Stimulated activated CD8-positive, alpha-beta memory T cell treated with anti-CD3 and anti-CD28 coated beads, Interleukin-2, amount 100 ng/mL, for 1 hour (primary cell): ENCODE measurements at places on chromosomes 7 and 10.

DNA sequence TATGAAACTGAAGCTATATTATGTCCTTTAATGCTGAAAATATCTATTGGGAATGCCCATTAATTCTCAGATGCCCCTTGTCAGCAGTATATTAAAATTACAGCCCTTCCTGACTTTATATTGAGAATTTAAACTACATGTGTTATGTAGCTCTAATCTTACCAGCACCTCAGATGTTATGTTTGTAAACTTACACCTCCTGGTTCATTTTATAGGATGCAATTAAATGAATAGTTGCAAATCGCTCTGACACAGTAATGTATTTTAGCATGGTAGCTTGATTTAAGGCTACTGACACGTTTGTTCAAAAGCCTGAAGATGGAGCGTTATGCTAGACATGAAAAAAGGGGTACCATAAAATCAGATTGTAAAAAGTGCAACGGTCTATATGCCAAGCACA, 35.0 kb upstream of the MET start:
- no peak for DNase-seq

DNA sequence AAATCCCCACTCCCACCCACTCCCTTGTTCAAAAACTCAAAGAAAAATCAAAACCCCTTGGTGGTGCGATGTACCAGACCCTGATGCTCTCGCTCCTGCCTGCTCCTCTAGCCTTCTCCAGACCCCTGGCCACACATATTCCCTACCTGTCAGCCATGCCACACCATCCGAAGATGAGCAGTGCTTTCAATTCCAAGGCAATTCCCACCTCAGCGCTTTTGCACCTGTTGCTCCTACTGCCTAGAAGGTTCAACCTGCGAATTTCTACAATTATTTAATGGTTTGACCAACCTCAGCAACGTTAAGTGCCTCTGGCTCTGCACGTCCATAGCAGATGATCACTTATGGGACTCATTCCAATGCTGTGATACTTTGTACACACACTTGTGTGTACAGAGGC, 11.1 kb downstream of the SLC16A12 start:
- DNase-seq: no peak

GRCh38 chr7:86929293-86930109, 130.0 kb downstream of the ELAPOR2 start:
- no peak for DNase-seq

- no peak for DNase-seq
These were observed 33.3 kb upstream of the MNX1 start for GRCh38 chr7:157043745-157044144.

GRCh38 chr7:21717323-21717722, 174.5 kb downstream of the DNAH11 start:
- no peak for DNase-seq

DNA sequence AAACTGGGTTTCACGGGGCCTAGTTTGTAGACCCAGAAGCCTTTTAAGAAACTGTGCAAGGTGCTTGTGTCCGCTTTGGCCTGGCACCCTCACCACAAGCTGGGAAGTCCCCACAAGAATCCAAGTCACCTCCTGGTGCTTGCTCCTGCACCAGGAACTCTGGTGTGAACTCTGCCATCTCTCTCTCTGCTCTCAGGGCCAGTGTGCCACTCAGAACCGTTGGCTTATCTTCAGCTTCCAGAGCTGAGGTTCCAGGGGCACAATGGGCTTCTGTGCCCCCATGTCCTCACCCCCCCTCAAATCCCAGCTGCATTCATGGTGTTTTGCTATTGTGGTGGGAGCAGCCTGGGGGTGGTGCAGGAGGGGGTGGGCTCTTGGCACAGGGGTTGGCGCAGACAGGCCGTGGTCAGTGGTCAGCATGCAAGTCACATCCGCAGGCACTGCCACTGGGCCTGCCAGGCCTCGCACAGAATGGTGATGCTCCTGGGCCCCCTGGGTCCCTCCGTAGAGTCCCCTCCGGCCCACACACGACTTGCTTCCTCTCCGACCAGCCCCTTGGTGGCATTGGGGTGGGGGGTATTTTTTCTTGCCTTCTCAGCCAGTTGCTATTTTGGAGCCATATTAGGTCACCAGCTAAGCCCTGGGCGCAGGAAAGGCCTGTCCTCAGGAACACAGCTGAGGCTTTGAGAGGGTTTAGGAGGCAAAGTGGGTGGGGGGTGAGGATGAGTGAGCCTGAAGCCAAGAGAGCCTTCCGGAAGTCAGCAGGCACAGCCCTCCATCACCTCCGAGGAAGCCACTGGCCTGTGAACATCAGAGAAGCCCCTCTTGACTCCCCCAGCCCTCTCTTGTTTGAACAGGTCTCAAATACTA, 3.0 kb downstream of the ZCCHC24 start:
- DNase-seq: no peak

- DNase-seq: no peak
These were observed 101.8 kb downstream of the ST8SIA6 start for GRCh38 chr10:17352583-17352982.

DNA sequence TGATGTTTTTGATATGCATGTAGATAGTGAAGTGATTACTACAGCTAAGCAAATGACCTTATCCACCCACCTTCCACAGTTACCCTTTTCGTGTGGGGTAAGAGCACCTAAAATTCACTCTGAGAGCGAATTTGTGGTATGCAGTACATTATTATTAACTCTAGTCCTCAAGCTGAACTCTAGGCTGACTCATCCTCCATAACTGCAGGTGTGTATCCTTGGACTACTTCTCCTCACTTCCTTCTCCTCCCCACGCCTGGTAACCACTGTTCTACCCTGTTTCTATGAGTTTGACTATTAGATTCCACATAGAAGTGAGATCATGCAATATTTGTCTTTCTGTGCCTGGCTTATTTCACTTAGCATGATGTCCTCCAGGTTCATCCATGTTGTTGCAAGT, 484.6 kb downstream of the GATA3 start:
- DNase-seq: no peak

GRCh38 chr10:8039321-8039881, 15.1 kb upstream of the GATA3 start:
- no peak for DNase-seq

DNA sequence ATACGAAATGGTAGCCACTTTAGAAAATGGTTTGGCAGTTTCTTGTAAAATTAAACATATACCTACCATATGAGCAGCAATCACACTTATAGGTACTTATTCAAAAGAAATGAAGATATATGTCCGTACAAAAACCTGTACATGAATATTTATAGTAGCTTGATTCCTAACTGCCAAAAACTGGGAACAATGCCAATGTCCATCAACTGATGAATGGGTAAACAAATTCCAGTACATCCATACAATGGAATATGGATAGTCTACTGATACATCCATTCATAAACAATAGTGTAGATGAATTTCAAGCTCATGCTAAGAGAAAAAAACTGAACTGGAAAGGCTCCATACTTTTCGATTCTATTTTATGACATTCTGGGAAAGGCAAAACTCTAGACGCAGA, 68.5 kb downstream of the AGK start:
- no peak for DNase-seq

GRCh38 chr7:54543051-54543488, 895 bp downstream of the VSTM2A start:
- DNase-seq: no peak

DNA sequence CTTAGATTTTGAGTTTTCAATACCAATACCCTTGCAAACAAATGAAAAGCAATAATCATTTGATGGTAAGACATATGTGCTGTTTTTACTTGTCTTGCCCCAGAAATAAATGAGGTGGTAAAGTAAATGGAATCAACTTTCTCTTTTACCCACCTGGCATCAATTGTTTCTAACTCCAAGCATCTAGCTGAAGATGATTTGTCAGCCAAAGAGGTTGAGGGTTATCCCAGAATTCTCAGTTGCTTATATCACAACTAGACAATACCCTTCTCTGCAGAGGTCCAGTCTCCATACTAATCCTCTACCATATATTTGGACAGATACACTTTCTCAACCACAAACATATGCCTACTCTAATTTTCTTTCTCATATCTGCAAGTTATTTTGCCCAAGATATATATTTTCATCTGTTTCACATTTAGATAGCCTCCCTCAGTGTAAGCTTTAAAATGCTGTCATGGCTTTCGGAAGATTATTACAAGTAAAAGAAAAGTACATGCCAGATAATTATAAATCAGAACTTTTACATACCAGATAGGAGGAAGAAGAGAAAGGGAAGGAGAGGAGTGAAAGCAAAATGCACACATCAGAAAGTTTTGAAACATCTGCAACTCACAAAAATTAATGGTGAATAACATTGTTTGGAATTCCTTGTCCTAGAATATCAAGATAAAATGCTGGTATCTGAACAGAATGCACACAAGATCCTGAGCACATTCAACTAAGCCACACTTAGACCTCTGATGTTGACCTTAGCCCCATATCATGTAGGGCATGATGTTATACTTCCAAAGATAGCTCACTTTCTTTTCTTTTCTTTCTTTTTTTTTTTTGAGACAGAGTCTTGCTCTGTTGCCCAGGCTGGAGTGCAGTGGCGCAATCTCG, 146.6 kb downstream of the REEP3 start:
- DNase-seq: no peak

DNA sequence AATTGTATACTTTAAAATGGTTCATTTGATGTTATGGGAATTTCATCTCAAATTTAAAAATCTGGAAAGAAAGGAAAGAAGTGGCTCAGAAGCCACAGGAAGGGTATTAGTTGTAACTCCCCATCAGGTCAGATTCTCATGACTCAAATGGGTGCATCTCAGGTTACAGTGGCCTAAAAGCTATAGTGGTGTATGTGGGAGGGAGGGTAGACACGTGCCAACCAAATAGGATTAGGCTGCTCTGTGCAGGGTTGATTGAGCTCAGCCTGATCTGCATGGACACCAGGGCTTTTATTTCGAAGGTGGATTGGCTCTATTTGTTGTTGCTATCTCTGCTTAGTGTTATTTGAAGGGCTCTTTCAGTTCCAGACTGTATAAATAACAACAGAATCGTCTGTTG, 121.5 kb upstream of the PRR15 start:
- DNase-seq: no peak

GRCh38 chr10:7792541-7792940, 4.6 kb downstream of the ATP5F1C start:
- DNase-seq: no peak

GRCh38 chr7:154929006-154929726, 73.8 kb downstream of the PAXIP1 start:
- DNase-seq: no peak

GRCh38 chr10:62744136-62744535, 60.4 kb upstream of the ADO start:
- no peak for DNase-seq

- DNase-seq: no peak
These were observed 38.4 kb upstream of the ABCB4 start for GRCh38 chr7:87513735-87514335.

DNA sequence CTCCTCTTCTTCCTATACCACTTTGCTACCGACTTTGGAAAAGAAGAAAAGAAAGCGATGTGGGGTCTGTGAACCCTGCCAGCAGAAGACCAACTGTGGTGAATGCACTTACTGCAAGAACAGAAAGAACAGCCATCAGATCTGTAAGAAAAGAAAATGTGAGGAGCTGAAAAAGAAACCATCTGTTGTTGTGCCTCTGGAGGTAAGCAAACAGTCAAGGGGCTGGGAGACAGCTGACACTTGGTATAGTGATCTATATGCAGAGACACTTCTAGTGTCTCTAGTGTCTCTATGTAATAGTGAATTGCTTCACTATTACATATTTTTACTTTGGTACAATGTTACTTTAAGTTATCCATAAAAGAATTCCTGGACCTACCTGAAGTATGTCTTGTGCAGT, 13.9 kb downstream of the TET1 start:
- no peak for DNase-seq

- DNase-seq: no peak
These were observed 101.6 kb upstream of the PLXNA4 start for GRCh38 chr7:132677918-132678317.

DNA sequence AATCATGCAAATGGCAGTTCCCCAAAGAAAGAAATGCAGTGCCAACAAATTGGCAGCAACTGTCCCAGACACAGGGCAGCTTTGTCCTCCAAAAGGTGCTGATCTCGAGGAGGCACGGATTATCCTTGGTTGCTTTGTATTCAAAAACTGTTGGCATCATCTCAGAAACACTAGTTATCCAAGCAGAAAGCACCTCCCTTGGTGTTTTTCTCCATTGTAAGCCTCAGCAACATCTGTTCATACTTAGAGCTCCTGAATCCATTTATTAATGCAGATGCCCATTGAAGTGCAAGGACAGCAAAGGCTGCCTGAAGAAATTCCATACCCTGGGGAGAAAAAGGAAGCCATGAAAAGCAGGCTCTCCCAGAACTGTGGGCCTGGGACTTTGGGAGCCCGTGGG, 1.1 kb upstream of the NPS start:
- DNase-seq: no peak

- DNase-seq: no peak
These were observed 54.6 kb upstream of the STARD3NL start for GRCh38 chr7:38123494-38123893.

- no peak for DNase-seq
These were observed 48.4 kb downstream of the MDFIC start for GRCh38 chr7:114970308-114970707.

GRCh38 chr7:32216759-32217158, 146.6 kb upstream of the PDE1C start:
- DNase-seq: no peak

GRCh38 chr10:4532467-4532866, 293.5 kb upstream of the AKR1E2 start:
- no peak for DNase-seq
